ENCODE measurements at places on chromosomes 3 and 15. TPM values are rescaled to one million over a fixed set of nuclear protein-coding genes. Genes with fewer than 3 reads are reported as not detected.

DNA sequence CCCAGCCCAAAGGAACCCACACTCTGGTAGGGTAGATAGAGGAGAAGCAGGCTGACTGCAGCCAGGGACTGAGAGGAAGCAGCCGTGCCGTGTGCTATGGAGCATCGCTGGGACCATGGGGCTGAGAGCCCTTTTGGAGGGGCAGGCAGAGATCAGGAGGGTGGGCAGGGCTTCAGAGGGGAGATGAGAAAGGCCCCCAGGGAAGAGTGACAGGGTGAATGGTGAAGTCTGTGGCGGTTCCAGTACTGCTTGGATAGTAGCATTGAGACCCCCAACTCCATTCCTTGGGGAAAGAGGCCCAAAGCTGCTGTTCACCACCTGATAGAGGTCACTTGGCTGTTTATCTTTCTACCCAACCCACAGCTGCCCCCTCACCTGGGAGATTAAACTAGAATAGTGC, 80.0 kb upstream of the MRPS22 start:
- H3K4me3 ChIP-seq, result no peak overlapping the region
- no peaks in the 10 kb centered on the region for H3K27me3 ChIP-seq
- H3K27ac ChIP-seq, result no peak overlapping the region

- DNase-seq, result no peak
- no peak overlapping the region for H3K27ac ChIP-seq
- no peaks in the 10 kb centered on the region for H3K36me3 ChIP-seq
- no peak overlapping the region for H3K4me3 ChIP-seq
Measured at GRCh38 chr3:549636-550035, 353.1 kb downstream of the CHL1 start.

DNA sequence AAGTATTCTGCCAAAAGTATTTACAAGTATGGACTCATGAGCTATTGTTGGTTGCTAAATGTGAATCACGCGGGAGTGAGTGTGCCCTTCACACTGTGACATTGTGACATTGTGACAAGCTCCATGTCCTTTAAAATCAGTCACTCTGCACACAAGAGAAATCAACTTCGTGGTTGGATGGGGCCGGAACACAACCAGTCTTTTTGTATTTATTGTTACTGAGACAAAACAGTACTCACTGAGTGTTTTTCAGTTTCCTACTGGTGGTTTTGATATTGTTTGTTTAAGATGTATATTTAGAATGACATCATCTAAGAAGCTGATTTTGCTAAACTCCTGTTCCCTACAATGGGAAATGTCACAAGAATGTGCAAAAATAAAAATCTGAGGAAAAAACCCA, 30.3 kb downstream of the SYNM start:
- H3K36me3 ChIP-seq, result peaks cover 3% of the 10 kb centered on the region
- no peak for DNase-seq
- no peaks in the 10 kb centered on the region for H3K4me1 ChIP-seq
- H3K27ac ChIP-seq, result no peak overlapping the region

DNA sequence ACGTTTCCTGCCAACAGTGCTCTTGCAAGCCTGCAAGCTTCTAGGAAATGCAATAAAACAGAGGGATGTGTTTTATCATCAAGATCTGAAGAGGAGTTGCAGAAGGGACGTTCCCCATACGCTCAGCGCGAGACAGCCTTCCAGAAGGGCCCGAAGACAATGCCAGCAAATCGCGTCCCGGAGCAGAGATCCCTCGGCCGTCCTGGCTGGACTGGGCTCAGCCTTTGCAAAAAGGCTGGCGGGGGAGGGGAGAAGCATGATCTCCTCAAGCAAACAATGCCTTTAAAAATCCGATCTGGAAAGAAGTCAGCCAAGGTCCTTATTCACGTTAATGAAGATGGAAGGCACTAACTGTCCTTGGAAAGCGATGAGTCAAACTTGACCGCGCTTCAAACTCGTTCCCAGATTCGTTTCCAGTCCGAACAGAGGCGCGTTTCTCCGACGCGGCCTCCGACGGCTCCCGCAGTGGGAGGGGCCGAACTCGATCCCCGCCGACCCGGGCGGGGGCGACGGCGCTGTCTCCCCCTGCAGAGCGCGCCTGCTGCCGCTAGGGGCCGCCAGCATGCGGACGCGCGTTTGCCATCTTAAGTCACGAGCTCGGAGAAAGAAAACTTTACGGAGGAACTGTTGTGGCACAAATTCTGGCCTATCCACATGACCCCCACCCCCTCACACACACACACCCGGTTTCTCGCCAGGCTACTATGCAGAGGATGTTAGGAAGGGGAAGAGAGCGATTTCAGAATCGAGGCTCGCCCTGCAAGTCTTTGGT, 5.5 kb downstream of the BCL6 start:
- H3K4me1 ChIP-seq, result peaks cover 35% of the 10 kb centered on the region
- no peaks in the 10 kb centered on the region for H3K27me3 ChIP-seq
- peak overlapping the region; percentile 99 for H3K27ac ChIP-seq
- H3K4me3 ChIP-seq, result peak overlapping the region; percentile 77

GRCh38 chr3:20999661-21000060, 751.3 kb downstream of the ZNF385D start:
- DNase-seq, result no peak
- no peak overlapping the region for H3K27ac ChIP-seq
- no peaks in the 10 kb centered on the region for H3K27me3 ChIP-seq
- H3K4me3 ChIP-seq, result no peak overlapping the region

- H3K27ac ChIP-seq, result no peak overlapping the region
- no peaks in the 10 kb centered on the region for H3K36me3 ChIP-seq
- H3K27me3 ChIP-seq, result no peaks in the 10 kb centered on the region
- no peaks in the 10 kb centered on the region for H3K4me1 ChIP-seq
- DNase-seq, result no peak
Measured at GRCh38 chr3:33491721-33492120, 51.5 kb upstream of the UBP1 start.

DNA sequence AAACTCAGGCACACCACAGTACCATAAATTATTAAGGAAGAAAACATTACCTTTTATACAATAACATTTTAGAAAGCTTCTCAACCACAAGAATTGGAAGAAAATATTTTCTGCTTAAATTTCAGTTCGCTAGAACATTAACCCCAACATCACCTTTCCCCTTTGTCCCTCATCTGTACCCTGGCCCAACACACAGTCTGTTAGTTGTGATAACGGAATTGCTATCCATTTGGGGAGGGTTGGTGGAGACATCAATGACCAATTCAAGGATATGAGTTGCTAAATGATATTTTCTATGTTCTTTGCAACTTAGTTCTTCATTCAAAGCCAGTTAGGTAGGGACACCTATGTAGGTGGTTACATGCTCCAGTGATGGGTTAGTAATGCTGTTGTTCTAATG, 5.8 kb downstream of the EID1 start:
- H3K4me3 ChIP-seq, result no peak overlapping the region
- peaks cover 20% of the 10 kb centered on the region for H3K4me1 ChIP-seq
- no peaks in the 10 kb centered on the region for H3K36me3 ChIP-seq

GRCh38 chr15:61613729-61614128, 384.6 kb upstream of the RORA start:
- H3K27ac ChIP-seq, result no peak overlapping the region
- H3K4me3 ChIP-seq, result no peak overlapping the region
- H3K4me1 ChIP-seq, result no peaks in the 10 kb centered on the region
- DNase-seq, result no peak
- H3K36me3 ChIP-seq, result no peaks in the 10 kb centered on the region

GRCh38 chr3:177236704-177237103, 39.4 kb upstream of the TBL1XR1 start:
- DNase-seq, result no peak
- no peaks in the 10 kb centered on the region for H3K36me3 ChIP-seq
- H3K27ac ChIP-seq, result no peak overlapping the region
- H3K4me3 ChIP-seq, result no peak overlapping the region
- no peaks in the 10 kb centered on the region for H3K4me1 ChIP-seq

DNA sequence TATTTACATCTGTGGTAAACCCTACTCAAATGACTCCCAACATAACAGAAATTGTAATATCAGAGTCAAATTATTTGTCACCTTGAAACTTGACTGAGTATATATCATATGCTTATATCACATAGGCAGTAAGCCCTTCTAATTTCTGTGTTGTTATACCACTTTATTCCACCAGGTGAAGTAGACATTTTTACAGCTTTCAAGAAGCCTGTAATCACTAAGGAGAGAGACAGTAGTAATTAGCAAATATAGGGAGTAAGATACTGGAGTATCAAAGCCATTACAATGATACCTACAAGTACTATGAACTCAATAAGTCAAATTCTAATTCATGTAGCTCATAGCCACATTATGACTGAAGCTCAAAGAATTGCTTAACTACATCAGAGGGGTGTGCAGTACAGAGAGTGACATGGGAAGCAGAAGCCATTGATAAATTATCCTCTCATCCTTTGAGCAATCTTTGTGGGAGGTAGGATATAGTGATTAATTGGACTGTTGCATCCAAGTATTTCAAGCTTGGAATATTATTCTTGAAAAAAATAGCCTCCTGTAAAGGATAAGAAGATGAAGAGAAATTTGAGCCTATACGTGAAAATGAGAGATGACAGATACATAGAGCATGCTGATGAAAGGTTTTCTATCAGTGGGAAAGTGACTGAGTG, 1005.9 kb downstream of the ZPLD1 start:
- no peaks in the 10 kb centered on the region for H3K36me3 ChIP-seq
- H3K27me3 ChIP-seq, result no peaks in the 10 kb centered on the region
- DNase-seq, result no peak
- no peaks in the 10 kb centered on the region for H3K4me1 ChIP-seq
- H3K4me3 ChIP-seq, result no peak overlapping the region
- H3K27ac ChIP-seq, result no peak overlapping the region

- H3K4me3 ChIP-seq, result no peak overlapping the region
- peak; percentile 96 for DNase-seq
- H3K36me3 ChIP-seq, result no peaks in the 10 kb centered on the region
- H3K4me1 ChIP-seq, result peaks cover 56% of the 10 kb centered on the region
Measured at GRCh38 chr15:99454941-99455788, 110.6 kb upstream of the MEF2A start.

GRCh38 chr15:70817266-70817665, 36.7 kb downstream of the LARP6 start:
- H3K27ac ChIP-seq, result no peak overlapping the region
- no peaks in the 10 kb centered on the region for H3K27me3 ChIP-seq
- no peak for DNase-seq
- no peaks in the 10 kb centered on the region for H3K4me1 ChIP-seq

DNA sequence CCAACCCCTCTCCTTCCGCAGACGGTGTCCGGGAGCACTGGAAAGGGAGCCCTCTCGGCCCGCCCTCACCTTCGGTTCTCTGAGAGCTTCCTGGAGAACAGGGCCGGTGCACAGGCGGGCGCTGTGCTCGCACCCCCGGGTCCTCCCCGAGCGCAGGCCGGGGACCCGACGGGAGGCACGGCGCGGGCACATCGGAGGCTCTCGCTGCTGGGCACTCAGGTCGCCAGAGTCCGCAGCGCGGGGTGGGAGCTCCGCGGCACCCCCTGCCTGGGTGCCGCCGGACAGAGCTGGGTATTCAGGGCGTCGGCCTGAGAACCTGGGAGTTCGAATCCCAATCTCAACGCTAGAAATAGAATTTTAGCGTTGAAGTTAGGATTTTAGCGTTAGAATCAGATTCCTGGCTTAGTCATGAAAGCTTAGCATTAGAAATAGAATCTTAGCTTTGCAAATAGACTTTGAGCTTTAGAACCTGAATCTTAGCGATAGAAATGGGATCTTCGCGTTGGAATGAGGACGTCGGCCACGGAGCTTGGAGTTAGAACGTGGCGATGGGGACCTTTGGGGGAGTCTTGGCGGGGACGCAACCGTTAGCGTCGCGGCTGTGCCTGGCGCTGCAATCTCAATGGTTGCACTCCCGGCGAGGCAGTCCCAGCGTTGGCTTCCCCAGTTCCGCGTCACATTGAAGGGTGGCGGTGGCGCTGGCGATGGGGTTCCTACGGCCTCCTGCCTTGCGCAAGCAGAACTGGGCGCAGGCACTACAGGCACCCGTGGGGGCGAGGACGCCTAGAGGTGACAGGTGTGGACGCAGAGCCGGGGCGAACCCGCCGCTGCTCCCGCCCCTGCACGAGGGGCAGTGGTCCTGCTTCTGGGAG, 549 bp downstream of the TRH start:
- no peak for DNase-seq
- peak overlapping the region; percentile 31 for H3K4me3 ChIP-seq
- H3K4me1 ChIP-seq, result peaks cover 19% of the 10 kb centered on the region
- no peak overlapping the region for H3K27ac ChIP-seq
- no peaks in the 10 kb centered on the region for H3K36me3 ChIP-seq

DNA sequence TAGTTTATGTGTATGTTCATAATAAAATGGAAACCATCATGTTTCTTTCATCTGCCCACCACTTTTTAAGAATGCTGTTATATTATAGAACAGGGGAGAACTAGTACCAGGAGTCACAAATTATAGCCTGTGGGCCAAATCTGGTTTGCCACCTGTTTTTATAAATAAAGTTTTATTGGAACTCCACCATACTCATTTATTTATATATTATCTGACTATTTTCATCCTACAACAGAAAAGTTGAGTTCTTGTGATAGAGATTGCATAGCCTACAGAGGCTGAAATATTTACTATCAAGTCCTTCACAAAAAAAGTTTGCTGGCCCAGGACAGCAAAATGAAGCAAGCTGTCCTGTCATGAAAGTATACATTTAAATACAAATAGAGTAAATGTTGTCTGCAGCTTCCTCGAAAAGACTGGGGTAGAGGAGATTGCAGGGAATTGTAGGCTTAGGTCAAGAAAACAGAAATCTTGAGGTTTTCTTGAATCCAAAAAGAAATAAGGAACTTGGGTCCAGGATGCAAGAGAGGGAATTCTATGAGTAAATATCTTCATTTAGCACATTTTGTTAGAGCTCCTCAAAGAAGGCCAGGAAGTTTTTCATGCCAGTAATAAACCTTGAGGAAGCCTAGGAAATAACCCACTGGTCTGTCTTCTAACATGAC, 41.1 kb downstream of the FILIP1L start:
- H3K36me3 ChIP-seq, result no peaks in the 10 kb centered on the region
- no peak overlapping the region for H3K4me3 ChIP-seq
- H3K27ac ChIP-seq, result peak overlapping the region; percentile 55
- peaks cover 36% of the 10 kb centered on the region for H3K4me1 ChIP-seq
- H3K27me3 ChIP-seq, result no peaks in the 10 kb centered on the region

- H3K4me3 ChIP-seq, result no peak overlapping the region
- peak overlapping the region; percentile 35 for H3K27ac ChIP-seq
- no peaks in the 10 kb centered on the region for H3K27me3 ChIP-seq
- H3K4me1 ChIP-seq, result peaks cover 14% of the 10 kb centered on the region
- DNase-seq, result no peak
- H3K36me3 ChIP-seq, result no peaks in the 10 kb centered on the region
Measured at GRCh38 chr3:65170390-65171042, 482.7 kb upstream of the ADAMTS9 start.

DNA sequence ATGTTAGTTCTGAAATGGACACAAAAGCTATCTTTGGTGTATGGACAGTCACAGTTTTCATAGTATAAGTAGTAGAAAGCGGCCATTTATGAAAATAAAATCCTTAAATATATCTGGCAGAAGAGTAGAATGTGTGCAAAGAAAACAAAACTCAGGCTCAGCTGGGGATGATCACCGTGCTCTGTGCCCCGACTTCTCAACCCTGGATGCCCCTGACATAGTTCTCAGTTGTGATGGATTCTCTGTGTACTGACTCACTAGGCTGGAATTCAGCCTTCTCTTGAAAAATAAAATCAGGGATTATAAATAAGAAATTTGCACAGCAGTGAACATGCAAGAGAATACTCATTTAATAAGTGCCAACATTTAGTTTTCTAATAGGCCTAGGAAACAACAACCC, 925.1 kb upstream of the NR2F2 start:
- H3K4me1 ChIP-seq, result no peaks in the 10 kb centered on the region
- no peaks in the 10 kb centered on the region for H3K27me3 ChIP-seq
- H3K36me3 ChIP-seq, result no peaks in the 10 kb centered on the region

Gene LRRC3B
- total RNA-seq, result 0.74 TPM

Gene TMEM207
- not detected for total RNA-seq

Gene CPA3
- 14.5 TPM for total RNA-seq

Gene DOCK3
- total RNA-seq, result 0.98 TPM

Gene YEATS2
- total RNA-seq, result 23.8 TPM

Measured in vagina (tissue), 2 donors.